CD4-positive, alpha-beta T cell treated with Interleukin-4 for 1 hour (primary cell): ENCODE measurements at places on chromosomes 4 and X.
A peak's percentile ranks its signal among the peaks of the same experiment; 100 is the strongest.

DNA sequence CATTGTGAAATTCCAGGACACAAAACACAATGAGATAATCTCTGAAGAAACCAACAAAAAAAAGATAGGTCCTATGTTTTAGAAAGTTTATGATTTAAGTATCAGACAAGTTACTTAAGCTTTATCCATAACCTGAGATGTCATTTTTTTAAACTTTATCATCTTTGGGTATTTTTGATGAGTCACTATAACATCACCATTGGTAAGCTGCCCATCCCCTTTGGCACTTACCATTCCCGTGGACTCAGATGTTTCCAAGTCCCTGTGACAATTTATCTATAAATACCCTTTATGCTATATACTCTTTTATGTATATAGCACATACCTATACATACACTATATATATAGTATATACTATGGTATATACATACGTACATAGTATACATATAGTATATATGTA is 198.9 kb upstream of the GEMIN8 start:
- DNase-seq = no peak

DNA sequence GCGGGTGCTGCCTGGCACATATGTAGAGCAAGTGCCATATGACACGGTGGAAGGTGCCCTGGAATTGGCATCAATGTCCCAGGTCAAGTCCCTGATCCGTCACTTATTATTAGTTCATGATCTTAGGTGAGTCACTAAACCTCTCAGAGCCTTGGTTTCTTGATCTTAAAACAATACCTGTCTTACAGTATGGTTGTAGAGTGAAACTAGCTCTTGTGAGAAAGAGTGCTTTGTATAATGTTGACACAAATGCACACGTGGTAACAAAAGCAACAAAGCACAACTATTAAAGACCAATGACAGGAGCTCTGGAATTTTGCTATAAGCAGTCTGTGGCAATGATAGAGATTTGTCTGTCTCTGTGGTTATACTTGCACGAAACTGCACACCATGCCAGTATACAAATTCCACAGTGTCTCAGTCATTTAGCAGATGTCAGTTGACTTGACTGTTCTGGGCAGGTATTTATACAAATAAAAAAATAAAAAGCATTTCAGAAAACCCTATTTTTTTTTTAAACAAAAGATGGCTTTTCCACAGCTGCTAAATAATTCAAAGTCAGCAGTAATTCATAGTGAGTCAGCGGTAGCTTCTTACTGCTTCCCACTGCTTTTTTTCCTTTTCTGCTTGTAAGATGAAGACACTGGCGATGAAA is 19.7 kb upstream of the ACSL1 start:
- DNase-seq = no peak

DNA sequence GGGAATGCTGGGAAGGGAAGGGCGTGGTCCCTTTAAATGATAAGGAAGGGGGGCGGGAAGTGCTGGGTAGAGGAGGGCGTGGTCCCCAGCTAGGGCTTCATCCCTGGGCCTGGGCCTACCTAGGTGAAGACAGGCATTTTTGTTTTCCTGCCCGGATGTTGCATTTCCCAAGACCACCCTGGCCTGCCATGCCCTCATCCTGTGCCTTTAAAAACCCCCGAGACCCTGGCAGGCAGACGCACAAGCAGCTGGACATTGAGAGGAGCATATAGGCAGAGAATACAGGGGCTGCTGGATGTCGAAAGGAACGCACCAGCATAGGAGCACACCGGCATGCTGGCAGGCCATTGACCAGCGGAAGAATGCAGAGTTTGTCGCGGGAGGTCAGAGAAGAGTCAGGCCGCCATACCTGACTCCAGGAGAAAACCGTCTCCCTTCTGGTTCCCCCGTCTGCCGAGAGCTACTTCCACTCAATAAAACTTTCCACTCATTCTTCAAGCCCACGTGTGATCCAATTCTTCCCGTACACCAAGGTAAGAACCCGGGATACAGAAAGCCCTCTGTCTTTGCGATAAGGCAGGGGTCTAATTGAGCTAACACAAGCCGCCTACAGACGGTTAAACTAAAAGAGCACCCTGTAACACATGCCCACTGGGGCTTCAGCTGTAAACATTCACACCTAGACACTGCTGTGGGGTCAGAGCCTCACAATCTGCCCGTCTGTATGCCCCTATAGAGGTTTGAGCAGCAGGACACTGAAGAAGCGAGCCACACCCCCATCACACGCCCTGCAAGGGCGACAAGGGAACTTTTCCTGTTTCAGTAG is 2.9 kb upstream of the AGA start:
- DNase-seq = no peak

DNA sequence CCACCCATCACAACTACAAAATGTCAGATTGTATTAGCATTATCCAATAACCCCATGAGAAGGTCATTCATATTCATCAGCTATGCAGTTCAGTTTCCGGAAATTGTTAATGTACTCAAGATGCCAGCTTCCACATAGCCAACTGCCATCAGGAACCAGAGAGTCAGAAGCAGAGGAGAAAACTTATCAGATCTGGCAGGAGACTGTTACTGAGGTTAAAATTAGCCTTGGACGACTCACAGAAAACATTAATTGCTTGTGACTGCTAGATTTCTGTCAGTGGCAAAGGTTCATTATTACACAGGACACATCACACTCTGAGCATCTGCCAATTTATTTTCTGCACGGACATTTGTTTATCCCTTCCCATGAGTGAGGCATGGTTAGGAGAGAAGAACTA is 352.8 kb downstream of the DHRSX start:
- DNase-seq = no peak

DNA sequence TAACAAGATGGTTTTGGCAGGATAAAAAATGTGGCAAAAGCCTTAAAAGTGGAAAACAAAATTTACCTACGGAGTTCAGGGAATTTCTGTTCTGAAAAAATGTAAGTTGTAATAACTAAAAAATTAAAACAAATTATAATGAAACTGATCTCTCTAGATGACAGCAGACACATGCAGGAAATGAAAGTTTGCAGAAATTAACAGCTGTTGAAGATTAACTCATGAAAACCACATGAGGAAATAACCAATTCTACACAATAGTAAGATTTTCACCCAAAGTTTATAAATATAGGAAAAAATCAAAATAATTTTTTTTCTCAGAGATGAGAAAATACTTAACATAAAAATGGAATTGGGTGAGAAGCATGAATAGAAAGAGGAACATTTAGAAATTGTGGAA is 47.5 kb upstream of the UGT2B15 start:
- DNase-seq = no peak

- no peak for DNase-seq
Observed at GRCh38 chr4:78772526-78773091, 3.5 kb upstream of the BMP2K start.

DNA sequence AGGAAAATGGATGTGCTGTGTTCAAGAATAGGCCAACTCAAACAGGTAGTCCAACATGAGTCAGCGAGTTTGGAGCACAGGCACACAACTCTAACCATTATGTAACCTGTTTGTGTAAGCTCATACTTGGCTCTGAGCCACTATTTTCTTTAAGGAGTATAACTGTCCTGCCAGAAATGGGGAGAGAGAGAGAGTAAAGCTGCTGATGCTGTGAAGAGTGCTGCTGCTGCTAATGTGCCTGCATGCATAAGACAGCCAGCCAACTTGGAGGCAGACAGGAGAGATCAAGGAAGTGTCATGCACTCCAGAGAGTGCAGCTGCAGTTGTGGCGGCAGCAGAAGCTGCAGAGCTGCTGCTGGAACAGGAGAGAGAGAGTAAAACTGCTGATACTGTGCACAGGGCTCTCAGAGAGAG is 11.7 kb upstream of the STATH start:
- no peak for DNase-seq

- no peak for DNase-seq
Observed at GRCh38 chrX:24760363-24761000, 66.8 kb downstream of the POLA1 start.

- DNase-seq = peak; percentile 72
Observed at GRCh38 chrX:47232803-47233332, at the start of gene USP11. Gene USP11, plus strand, starts transcription at chrX:47233009. Its CDS starts 35 bp downstream, at chrX:47233044.

GRCh38 chrX:30680618-30681017 is 27.4 kb downstream of the GK start:
- DNase-seq = no peak

DNA sequence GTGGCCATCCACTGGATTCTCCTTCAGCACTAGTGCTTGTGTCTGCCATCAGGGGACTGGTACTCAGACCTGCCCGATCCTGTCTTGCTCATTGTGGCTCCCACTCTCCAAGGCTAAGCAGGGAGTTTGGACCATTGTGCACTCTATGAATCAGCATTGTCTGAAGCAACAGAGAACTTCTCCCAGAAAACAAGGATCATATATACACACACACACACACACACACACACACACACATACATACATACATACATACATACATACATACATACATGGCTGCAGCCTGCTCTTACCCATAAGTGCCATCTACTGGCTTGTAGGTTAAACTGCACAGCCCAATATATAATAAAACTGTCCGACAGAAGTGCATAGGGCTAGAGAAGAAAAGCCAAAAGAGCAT is 345.3 kb upstream of the LCORL start:
- DNase-seq = peak; percentile 29

GRCh38 chr4:138859254-138859653 is 156.3 kb upstream of the NOCT start:
- DNase-seq = no peak

- no peak for DNase-seq
Observed at GRCh38 chr4:83782591-83782990, 246.7 kb downstream of the GPAT3 start.

DNA sequence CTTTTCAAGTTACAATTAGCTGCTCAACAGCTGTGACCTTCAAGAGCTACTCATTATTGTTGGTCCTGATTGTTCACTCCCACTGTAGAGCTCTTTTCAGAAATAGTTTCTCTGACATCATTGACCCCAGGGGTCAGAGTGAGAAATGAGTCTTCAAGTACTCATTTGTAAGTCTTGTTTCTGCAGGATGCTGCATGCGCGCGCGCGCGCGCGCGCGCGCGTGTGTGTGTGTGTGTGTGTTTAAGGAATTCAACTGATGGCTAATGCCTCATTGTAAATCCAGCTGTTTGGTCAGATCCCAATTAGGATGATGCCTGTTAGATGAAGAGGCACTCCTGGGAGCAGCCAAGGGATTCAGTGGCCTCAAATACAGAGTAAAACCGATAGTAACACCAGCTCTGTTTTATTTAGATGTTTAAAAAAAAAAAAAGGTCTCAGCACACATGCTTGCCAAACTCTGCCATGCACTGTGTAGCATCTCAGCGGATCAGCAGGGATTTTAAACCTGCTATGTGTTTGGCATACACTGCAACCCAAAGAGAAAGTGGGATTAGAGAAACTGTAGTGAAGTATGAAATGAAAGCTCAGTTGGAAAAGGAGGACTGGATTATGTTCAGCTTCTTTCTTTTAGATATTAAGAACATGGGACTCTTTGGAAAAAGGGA is 332.3 kb downstream of the ADGRL3 start:
- DNase-seq = no peak

DNA sequence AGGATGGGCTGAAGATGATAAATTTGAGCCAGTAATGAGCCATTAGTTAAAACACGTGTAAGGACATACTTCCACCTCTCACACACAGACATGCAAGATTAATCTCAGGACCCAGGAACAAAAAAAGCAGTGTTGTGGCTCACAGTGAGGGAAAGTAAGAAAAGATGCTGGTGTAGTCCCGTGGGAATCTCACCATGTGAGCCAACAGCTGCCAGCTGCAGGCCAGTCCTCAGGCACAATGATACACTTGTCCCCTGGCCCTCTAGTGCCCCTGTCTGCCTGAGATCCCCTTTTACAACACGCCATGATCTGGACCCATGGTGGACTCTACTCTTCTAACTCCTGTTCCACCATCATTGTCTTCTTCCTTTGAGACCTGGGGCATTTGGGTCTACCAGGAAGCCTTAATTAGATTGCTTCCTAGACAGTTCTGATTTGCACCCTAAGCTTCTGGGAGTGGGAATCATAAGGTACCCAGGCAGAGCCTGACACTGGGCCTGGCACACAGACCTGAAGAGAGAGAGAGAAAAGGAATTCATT is 194.7 kb downstream of the STIM2 start:
- no peak for DNase-seq

DNA sequence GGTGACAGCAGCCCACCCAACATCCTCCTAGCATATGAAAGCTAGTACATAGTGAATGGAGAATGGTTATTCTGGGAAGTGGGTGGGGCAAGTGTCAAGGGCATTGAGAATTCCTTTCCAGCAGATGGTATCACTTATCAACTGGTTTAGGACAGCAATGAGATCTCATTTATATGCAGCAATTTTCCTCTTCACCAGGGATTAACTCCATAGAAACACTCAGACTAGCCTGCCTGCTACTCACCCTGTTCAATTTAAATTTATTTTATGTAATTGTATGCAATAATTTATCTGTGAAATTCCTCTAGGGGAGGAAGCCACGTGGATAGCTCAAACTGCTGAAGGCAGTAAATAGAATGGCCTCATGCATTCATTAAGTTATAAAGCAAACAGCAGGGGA is 101.6 kb upstream of the MID1IP1 start:
- DNase-seq = no peak

DNA sequence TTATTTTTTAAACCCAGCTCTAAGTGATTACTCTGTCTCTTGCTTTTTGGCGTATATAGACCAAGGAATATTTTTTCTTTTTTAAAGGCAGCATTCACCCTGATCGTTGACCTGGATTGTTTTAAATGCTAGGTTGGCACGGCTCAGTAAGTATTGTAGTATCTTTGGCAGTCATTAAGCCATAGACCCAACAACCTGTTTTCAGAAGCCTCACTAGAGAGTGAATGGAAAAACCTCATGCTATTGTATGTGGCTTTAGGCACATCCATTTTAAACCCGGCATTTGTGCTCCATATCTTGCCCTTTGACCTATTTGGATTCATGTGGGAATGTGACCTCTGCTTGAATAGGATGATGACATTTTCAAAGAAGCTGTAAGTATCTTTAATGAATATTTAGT is 183.9 kb downstream of the SNCA start:
- DNase-seq = no peak

- DNase-seq = peak; percentile 25
Observed at GRCh38 chr4:41214136-41214824, at the start of gene APBB2. Gene APBB2, minus strand, starts transcription at chr4:41214542. Its CDS starts 181,288 bp downstream, at chr4:41033254.

- no peak for DNase-seq
Observed at GRCh38 chr4:86670756-86671155, 76.6 kb downstream of the PTPN13 start.

DNA sequence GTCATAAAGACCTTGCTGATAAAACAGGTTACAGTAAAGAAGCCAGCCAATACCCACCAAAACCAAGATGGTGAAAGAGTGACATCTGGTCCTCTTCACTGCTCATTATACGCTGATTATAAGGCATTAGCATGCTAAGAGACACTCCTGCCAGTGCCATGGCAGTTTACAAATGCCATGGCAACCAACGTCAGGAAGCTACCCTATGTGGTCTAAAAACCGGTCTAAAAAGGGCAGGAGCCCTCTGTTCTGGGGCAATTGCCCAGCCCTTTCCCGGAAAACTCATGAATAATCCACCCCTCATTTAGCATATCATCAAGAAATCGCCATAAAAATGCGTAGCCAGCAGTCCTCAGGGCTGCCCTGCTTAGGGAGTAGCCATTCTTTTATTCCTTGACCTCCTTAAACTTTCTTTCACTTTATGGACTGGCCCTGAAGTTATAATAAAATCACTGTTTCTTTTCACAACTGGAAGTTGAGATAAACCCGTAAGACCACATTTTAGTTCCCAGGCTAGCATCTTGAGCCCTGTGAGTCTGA is 260.5 kb upstream of the FAT1 start:
- no peak for DNase-seq
